CD4-positive, alpha-beta T cell treated with Interleukin-17A for 1 hour (primary cell): ENCODE measurements at places on chromosomes 2 and 18.
A peak's percentile ranks its signal among the peaks of the same experiment; 100 is the strongest.

DNA sequence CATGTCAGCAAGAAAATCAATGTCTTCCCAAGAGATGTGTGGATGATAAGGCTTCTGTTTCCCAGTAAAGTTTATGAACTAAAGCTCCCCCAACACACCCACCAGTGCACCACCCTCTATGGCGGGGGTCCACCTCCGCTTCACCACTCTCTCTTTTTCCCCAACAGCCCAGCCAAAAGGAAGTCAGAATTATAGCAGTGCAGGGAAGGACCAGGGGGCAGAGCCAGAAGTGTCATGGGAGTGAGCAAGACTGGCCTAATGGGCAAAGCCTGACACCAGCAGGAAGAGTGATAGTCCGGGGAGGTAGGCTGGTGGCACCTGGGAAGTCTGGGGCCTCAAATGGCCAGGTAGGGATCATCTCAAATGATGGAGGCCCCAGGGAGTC lies 167.7 kb downstream of the ZFP36L2 start:
- no peak for DNase-seq

- no peak for DNase-seq
Observed at GRCh38 chr2:237742614-237743013, 56.0 kb upstream of the RBM44 start.

DNA sequence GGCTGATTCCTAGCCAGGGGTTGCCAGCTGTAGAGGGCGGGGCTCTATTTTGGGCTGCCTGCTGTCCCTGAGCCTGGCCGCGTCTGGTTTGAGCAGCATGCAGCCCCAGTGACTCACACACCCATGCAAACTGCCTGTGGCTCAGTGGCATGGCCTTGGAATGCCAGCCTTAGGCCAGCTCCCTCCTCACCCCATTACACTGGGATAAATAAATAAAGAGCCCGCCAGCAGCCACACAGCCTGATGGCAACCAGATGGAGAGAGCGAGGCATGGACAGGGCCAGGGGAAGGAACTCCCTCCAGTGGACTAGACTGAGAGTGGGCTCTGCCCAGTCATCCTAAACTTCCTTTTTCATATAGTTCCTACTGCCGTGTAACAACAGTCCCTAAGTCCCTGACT lies 18.3 kb downstream of the NHEJ1 start:
- no peak for DNase-seq

GRCh38 chr2:127205218-127206125 lies 14.6 kb downstream of the CYP27C1 start:
- DNase-seq, result no peak

DNA sequence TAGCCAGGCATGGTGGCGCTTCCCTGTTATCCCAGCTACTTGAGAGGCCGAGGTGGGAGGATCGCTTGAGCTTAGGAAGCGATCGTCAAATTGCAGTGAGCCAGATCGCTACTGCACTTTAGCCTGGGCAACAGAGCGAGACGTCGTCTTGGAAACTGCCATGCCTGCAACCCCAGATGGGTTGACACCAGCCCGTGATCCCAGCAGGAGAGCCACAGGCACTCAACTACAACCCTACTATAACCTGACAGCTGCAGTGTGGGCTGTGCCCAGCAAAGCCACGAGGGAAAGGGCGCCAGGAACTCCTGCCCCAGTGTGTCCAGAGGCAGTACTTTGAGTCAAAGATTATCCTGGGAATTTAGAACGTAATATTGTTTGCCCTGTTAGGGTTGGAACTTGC lies 85.6 kb downstream of the SS18 start:
- no peak for DNase-seq

DNA sequence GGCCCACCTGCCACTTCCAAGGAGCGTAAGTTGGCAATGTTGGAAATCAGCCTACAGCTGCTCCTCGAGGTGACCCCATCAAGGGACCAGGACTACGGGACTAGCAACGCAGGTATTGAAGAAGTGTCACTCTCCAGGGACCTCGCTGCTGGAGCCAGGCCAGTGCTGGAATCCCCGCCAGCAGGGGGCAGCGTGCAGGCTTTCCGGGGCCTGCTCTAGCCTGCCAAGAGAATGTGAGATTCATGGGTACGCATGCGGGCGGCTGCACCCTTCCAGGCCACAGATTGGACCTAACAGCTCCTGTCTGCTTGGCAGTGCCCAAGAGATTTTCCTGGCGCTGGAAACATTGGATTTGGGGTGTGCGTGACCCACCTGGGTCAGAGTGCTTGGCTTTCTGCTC lies 182.8 kb upstream of the RAB12 start:
- no peak for DNase-seq

GRCh38 chr2:187493877-187494568 lies 46.0 kb upstream of the CALCRL start:
- no peak for DNase-seq

- DNase-seq, result no peak
Observed at GRCh38 chr18:74748809-74749208, 151.1 kb downstream of the ZNF407 start.

GRCh38 chr2:220000080-220000479 lies 372.6 kb downstream of the SLC4A3 start:
- no peak for DNase-seq

DNA sequence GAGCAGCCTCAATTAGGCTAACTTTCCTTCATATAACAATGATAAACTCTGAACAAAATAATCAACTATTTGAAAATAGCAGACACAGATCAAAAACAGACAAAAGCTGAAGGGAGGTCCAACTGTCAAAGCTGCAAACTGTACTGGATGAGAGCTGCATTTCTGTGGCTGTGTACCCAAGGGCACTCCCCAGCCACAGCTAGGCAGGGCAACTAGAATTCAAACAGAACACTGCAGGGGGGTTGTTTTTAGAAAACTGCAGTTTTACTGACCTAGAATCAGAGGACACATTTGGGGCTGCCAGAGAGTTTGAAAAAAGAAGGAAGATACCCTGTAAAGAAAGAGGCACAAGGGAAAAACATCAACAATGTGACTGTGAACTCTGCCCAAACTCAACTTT lies 56.8 kb downstream of the SMAD2 start:
- DNase-seq, result no peak

- DNase-seq, result no peak
Observed at GRCh38 chr18:11392292-11392691, 217.1 kb upstream of the SLC35G4 start.

- DNase-seq, result peak; percentile 33
Observed at GRCh38 chr2:86809481-86810121, 18.9 kb upstream of the CD8A start.

GRCh38 chr2:910698-911097 lies 40.0 kb upstream of the SNTG2 start:
- no peak for DNase-seq

GRCh38 chr2:219299372-219299760 lies 9.8 kb downstream of the PTPRN start:
- no peak for DNase-seq

- no peak for DNase-seq
Observed at GRCh38 chr18:77635451-77635850, 385.8 kb downstream of the GALR1 start.

GRCh38 chr2:236600892-236601291 lies 31.3 kb downstream of the ACKR3 start:
- DNase-seq, result no peak

- DNase-seq, result no peak
Observed at GRCh38 chr18:11500153-11501122, 109.0 kb upstream of the SLC35G4 start.

DNA sequence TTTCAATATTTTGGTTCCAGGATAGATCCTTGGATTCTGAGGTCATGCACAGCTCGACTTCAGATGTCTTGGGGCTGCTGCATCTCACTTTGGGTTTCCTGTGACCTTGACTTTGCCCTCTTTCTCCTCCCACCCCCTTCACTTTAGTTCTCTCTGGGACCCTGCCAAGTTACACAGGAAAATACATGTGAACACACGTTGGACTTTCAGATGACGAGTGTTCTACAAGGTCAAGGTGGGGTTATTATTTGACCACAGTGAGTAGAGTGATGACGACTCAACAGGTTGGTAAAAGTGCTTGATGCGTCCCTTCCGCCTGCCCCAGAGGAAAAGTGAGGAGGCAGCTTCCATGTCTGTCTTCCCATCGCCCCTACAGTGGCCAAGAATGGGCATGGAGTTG lies 122.4 kb upstream of the SMAD2 start:
- DNase-seq, result no peak

DNA sequence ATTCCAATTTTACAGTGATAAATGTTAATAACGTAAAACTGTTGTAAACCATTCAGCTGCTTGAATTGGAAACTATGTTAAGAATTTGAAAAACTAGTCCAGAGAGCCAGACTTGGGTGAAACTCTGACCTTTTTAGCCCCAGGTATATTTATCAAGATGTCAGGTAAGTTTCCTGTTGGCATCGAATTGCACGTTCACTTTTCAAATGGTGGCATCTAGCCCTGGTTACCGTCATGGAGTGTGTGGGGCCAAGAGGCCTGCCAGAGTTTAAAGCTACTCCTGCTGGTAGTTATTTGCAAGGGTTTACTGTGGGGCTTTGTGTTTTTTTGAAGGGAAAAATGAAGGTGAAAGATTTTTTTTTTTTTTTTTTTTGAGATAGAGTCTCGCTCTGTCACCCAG lies 109.9 kb downstream of the WDSUB1 start:
- no peak for DNase-seq

DNA sequence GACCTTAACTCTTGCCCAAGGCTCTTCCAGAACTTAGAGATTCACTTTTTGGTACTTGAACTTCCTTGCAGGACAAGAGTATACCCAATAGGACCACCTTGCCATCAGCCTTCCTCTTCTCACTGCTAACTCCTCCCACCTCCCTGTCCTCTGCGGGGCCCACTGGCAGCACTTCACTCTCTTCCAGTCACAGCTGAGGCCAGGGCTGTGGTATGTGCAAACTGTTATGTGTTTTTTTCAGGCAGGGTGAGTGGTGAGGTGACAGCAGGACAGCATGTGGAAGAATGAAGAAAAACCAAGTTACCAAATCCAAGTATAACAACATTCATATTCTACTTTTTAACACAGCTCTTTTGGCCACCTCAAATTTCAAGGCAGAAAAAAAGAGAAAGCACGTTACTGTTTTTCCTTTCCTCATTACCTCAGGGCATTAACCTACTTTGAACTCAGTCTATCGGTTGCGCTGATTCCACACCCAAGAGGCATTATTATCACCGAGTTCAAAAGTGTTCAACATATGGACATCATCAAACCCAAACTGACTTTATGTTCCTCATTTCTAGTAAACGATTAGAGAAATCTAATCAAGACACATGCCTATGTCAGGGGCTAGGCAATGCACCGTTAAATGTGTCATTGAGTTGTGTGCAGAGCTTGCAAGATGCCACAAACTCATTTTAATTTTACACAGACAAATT lies 605.2 kb upstream of the SYT4 start:
- no peak for DNase-seq

- no peak for DNase-seq
Observed at GRCh38 chr2:19020144-19021099, 338.0 kb downstream of the OSR1 start.

GRCh38 chr18:48804856-48805610 lies 145.7 kb downstream of the SMAD7 start:
- DNase-seq, result no peak

DNA sequence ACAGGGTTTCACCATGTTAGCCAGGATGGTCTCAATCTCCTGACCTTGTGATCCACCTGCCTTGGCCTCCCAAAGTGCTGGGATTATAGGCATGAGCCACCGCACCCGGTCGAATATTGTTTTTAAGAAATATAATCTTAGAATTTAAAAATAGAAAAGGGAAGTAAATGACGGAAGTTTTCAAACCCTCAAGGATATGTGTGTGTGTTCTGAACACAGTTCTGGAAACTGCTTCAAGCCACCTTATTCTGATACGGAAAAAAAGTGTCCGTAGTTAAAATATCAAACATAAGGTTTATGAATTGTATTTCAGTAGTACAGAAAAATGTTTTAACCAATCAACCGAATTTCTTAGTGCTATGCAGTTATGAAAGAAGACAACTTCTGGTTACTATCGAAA lies 115.9 kb downstream of the UPP2 start:
- no peak for DNase-seq

- no peak for DNase-seq
Observed at GRCh38 chr2:108945969-108946368, 43.1 kb downstream of the EDAR start.

GRCh38 chr2:64846177-64846576 lies 143.0 kb upstream of the SLC1A4 start:
- DNase-seq, result no peak

GRCh38 chr2:194566907-194567660 lies 1089.9 kb upstream of the SLC39A10 start:
- DNase-seq, result no peak

DNA sequence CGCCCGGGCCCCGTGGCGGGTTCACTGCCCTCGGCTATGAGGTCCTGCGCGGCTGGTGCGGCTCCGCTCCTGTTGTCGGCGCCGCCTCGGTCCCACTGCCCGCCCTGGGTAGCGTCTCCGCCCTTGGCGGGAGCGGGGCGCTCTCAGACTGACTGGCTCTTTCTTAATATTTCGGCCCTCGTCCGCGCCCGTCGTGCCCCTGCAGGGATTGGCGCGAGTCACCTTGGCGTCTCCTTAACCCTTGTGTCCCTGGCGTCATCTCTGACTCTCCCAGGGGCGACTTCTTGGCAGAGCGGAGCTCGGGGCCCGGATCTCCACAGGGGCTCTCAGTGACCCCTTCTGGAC lies 1.3 kb downstream of the PTMA start:
- DNase-seq, result peak; percentile 54

GRCh38 chr2:216335252-216335651 lies 37.0 kb downstream of the MARCHF4 start:
- no peak for DNase-seq
